ENCODE measurements at places on chromosomes 5 and 9.

- H3K27ac ChIP-seq = no peak overlapping the region
- no peak overlapping the region for H3K4me3 ChIP-seq
- H3K36me3 ChIP-seq = peaks cover 6% of the 10 kb centered on the region
- peaks cover 2% of the 10 kb centered on the region for H3K27me3 ChIP-seq
Measured at GRCh38 chr5:77103457-77103856, 16.4 kb upstream of the ZBED3 start.

GRCh38 chr5:5122776-5123175 lies 17.4 kb upstream of the ADAMTS16 start:
- no peaks in the 10 kb centered on the region for H3K36me3 ChIP-seq
- H3K27me3 ChIP-seq = no peaks in the 10 kb centered on the region
- no peak for DNase-seq
- no peak overlapping the region for H3K4me3 ChIP-seq

GRCh38 chr5:119527351-119527750 lies 75.1 kb downstream of the HSD17B4 start:
- peaks cover 42% of the 10 kb centered on the region for H3K36me3 ChIP-seq
- H3K4me1 ChIP-seq = no peaks in the 10 kb centered on the region
- DNase-seq = no peak
- no peak overlapping the region for H3K4me3 ChIP-seq
- no peaks in the 10 kb centered on the region for H3K27me3 ChIP-seq

GRCh38 chr9:110752766-110753165 lies 84.2 kb downstream of the MUSK start:
- no peaks in the 10 kb centered on the region for H3K4me1 ChIP-seq
- H3K27me3 ChIP-seq = peaks cover 2% of the 10 kb centered on the region
- no peak overlapping the region for H3K27ac ChIP-seq
- DNase-seq = no peak
- H3K36me3 ChIP-seq = no peaks in the 10 kb centered on the region
- no peak overlapping the region for H3K4me3 ChIP-seq

DNA sequence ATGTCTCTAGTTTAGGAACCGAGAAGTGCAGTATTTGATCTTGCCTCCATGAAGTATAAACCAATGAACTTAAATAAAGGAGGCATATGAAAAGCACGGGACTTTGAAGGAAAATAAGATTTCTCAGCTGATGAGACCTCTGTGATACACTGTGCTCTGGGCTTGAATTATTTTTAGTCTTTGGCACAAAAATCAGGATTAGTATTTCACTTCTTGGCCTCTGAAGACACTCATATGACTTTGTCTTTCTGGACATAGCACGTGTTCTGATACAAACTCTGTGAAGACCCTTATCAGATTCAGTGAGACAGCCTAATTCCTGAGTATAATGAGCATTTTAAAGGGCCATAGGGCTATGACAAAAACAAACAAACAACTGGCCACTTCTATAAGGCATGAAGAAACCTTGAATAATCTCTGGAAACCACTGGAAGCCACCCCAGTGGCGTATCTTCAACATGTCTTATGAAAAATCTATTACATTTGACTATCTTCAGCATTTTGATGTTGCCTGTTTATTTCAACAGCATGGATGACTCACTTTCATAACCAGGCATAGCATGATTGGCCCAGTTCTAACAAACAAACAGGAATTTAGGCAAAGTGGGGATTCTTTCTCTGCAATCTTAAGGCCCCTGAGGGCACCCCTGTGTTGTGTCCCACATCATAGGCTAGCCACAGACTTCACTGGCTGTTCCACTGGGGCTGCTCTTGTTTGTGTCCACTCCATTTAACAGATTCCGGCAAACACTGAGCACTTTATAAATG lies 90.3 kb upstream of the ZNF462 start:
- H3K36me3 ChIP-seq = no peaks in the 10 kb centered on the region
- no peak for DNase-seq
- no peak overlapping the region for H3K27ac ChIP-seq
- peaks cover 1% of the 10 kb centered on the region for H3K27me3 ChIP-seq
- H3K4me1 ChIP-seq = no peaks in the 10 kb centered on the region

DNA sequence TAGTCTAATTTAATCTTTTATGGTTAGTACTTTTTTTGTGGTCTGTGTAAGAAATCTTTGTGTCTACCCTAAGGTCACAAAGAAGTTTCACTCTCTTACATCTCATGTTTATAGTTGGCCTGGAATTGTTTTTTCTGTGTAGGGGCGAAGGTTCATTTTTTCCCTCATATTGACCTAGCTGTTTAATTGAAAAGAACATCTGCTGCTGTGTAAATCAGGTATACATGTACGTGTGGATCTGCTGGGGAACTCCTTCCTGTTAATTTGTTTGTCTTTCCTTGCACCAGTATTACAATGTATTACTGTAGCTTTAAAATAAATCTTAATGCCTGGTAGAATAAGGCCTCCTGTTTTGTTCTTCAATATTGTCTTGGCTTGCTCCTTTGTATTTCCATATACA lies 37.8 kb downstream of the EXOSC2 start:
- H3K4me1 ChIP-seq = peaks cover 26% of the 10 kb centered on the region
- no peak for DNase-seq
- no peaks in the 10 kb centered on the region for H3K27me3 ChIP-seq
- no peak overlapping the region for H3K4me3 ChIP-seq
- no peak overlapping the region for H3K27ac ChIP-seq
- H3K36me3 ChIP-seq = no peaks in the 10 kb centered on the region

DNA sequence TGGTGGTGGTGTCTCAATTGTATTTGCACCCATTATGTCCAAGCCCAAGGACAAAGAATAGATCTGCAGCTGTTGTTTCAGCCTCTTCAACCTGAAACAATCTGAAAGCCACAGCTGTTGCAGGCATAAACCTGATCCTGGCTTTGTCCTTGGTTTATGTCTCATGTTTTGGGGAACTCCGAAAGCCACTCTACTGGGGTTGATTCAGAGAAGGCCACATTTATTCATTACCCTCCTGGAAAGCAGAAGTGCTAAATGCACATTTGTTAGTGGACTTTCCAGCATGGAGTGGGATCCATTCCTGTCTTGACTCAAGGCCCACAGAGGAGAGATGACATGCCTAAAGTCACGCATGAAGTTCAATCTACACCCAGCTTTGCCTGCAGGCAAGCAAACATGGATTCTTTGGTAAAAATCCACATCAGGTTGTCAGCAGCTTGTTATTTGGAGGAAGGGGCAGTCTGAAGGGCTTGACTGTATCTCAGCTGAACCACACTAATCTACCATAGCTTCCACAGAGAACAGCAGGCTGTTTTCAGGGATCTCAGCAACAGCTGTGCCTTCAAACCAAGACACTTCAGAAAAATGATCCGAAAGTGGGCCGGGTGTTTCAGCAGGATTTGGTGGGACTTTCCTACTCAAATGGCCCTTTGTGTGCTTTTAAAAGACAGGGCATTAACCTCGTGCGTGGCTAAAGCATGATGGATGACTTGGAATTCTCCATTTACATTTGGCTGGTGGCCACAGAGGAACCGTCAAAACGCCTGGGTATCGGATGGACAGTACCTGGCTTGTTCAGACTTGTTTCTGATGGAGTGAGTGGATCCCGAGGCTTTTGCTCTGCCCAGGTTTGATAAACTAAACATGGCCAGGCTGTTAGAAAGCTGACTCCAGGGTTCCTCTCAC lies 36.2 kb upstream of the ADAM19 start:
- peaks cover 53% of the 10 kb centered on the region for H3K4me1 ChIP-seq
- H3K27me3 ChIP-seq = peaks cover 3% of the 10 kb centered on the region
- no peak for DNase-seq
- no peaks in the 10 kb centered on the region for H3K36me3 ChIP-seq
- no peak overlapping the region for H3K4me3 ChIP-seq

- H3K27ac ChIP-seq = no peak overlapping the region
- no peak for DNase-seq
- no peak overlapping the region for H3K4me3 ChIP-seq
- H3K27me3 ChIP-seq = no peaks in the 10 kb centered on the region
Measured at GRCh38 chr5:90916947-90917800, 358.6 kb downstream of the ADGRV1 start.

DNA sequence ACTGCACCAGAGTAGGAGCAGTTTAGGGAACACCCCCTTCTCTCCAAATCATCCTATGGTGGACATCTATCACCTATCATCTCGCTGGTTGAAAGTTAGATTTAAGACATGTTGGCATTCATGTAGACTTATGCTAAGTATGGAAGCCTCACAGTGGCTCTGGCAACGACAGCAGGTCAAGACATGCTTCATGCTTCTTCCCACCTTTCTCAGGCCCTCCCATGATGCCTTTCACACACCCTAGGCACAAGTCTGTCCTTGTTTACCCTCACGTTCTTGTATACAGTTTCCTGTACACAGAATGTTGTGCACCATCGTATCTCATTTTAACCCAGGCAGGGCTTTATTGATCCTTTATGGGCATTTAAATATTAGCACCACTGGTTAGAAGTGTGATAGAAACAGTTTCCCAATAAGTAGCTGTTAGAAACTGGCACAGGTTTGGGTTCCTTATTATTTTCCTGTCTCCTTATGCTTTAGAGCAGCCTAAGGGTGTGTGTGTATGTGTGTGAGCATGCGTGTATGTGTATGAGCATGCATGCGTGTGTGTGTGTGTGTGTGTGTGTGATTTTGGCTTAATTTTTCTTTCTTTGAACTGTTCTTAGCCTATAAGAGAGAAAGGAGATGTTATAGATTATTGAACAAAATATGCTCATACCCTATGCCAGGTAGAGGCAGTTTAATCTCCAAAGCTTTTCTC lies 160.6 kb downstream of the NTRK2 start:
- no peak overlapping the region for H3K27ac ChIP-seq
- no peaks in the 10 kb centered on the region for H3K27me3 ChIP-seq
- DNase-seq = no peak
- no peaks in the 10 kb centered on the region for H3K4me1 ChIP-seq
- no peaks in the 10 kb centered on the region for H3K36me3 ChIP-seq
- no peak overlapping the region for H3K4me3 ChIP-seq

GRCh38 chr9:17810317-17810716 lies 231.5 kb downstream of the SH3GL2 start:
- no peak overlapping the region for H3K4me3 ChIP-seq
- H3K27me3 ChIP-seq = no peaks in the 10 kb centered on the region
- H3K36me3 ChIP-seq = no peaks in the 10 kb centered on the region
- no peak overlapping the region for H3K27ac ChIP-seq

- no peak for DNase-seq
- peaks cover 3% of the 10 kb centered on the region for H3K27me3 ChIP-seq
- no peaks in the 10 kb centered on the region for H3K36me3 ChIP-seq
- H3K27ac ChIP-seq = no peak overlapping the region
Measured at GRCh38 chr5:143842920-143843319, 31.0 kb downstream of the HMHB1 start.
